ENCODE measurements at places on chromosomes 3 and 15.

- no peak for DNase-seq
These were observed 88.1 kb downstream of the MBNL1 start for GRCh38 chr3:152356870-152357276.

- DNase-seq: no peak
These were observed 134.9 kb upstream of the BFSP2 start for GRCh38 chr3:133264920-133265319.

- DNase-seq: no peak
These were observed 213.7 kb downstream of the LPP start for GRCh38 chr3:188367678-188368077.

GRCh38 chr3:187263270-187263669, 28.3 kb downstream of the MASP1 start:
- DNase-seq: no peak

- DNase-seq: no peak
These were observed 1345.6 kb downstream of the NSUN3 start for GRCh38 chr3:95408464-95408862.
